ENCODE measurements at places on chromosomes 12 and 14.

- DNase-seq: no peak
These were observed 29.3 kb downstream of the YLPM1 start for GRCh38 chr14:74792249-74793039.

GRCh38 chr14:50531595-50532501 is 521 bp downstream of the MAP4K5 start:
- no peak for DNase-seq

DNA sequence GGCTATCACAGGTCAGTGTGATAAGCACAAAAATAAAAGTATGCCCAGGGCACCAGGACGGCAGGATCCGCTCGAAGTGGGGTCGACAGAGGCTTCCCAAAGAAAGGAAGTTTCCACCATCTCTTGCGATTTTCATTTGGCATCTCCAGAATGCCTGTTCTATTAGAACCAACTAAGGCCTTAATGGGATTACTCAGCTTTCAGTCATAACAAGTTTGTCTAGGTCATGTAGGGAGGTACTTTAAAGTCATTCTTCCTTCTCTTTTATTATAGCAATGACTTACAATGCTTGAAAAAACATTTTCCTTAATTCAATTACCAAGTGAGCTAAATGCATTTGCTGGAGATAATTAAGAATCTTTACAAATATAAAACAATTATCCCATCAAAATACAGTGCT is 83.6 kb upstream of the DIO3 start:
- no peak for DNase-seq

DNA sequence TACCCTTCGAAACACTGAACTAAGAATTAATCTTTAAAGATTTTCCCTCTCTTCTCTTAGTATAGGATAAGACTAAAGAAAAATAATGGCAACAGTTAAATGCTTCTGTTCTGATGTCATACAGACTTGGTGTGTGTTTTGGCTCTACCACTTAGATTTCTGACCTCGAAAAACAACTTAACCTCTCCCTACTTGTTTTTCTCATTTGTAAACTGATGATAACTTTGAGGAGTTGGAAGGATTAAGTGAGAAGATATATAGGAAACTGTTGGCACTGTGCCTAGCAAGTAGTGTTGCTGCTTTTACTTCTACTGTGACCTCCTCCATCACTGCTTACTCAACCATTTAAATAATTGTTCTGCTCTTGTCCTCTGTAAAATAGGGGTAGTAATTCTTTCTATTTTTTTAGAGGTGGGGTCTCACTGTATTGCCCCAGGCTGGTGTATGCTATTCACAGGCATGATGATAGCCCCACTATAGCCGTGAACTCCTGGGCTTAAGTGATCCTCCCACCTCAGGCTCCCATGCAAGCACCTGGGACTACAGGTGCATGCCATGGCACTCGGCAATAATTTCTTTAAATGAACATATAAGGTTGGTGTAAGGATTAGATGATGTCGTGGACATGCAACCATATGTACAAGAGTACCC is 22.4 kb downstream of the PALS1 start:
- DNase-seq: no peak

GRCh38 chr12:7067096-7067495 is 6.6 kb downstream of the C1S start:
- no peak for DNase-seq

GRCh38 chr14:74683406-74683805 is 29.5 kb downstream of the AREL1 start:
- DNase-seq: no peak

GRCh38 chr12:9951026-9951675 is 19.0 kb upstream of the CLEC2A start:
- no peak for DNase-seq

GRCh38 chr14:53358166-53358565 is 205.0 kb upstream of the DDHD1 start:
- no peak for DNase-seq

GRCh38 chr12:27787559-27787958 is 7.5 kb upstream of the MANSC4 start:
- no peak for DNase-seq

DNA sequence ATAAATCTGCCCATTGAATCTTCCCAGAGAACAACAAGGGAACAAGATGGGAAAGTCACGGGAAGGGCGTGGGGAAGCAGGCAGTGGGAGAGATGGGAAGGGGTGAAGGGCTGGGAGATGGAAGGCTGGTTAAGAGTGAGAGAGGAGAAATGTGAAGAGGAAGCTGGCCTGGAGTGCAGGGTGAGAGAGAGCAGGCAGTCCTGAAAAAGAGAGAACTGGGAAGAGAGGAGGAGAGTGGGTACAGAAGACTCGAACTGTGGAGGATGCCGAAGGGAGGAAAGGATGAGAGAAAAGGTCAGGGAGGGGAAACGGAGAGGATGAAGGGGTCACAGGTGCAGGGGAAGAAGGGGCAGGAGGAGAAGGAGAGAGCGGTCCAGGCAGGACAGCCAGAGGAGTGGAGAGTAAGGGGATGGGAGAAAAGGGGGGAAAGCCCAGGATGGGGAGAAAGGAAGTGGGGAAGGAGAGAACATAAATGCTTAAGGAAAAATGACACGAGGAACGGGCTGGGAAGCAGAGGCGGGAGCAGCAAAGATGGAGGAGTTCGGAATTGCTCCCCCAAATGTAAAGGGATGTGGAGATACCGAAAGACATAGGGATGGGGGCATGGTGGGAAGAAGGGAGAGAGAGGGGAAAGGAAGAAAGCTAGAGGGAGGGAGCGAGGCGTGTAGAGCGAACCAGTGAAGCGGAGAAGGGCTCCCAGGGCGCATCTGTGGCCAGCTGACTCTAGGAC is 1.2 kb downstream of the PIANP start:
- DNase-seq: no peak

- DNase-seq: peak; percentile 78
These were observed 107.0 kb downstream of the HELB start for GRCh38 chr12:66409195-66409871.

DNA sequence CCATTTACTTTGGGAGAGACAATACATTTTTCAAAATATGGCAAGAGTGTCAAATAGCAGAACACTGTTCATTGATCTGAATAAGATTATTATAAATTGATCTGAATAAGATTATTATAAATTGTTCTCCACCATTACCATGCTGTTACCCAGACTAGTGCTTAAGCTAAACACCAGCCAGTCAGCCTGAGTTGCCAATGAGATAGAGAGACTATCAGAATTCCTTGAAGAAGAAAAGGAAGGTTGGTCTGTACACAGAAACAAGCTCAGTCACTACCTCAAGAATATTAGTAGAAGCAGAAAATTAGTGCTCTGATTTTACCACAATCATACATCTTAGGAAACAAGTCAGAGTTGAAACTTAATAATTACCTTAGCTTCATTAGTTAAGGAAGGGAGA is 469.8 kb downstream of the FOXG1 start:
- no peak for DNase-seq

GRCh38 chr14:24952851-24953666 is 96.9 kb downstream of the STXBP6 start:
- DNase-seq: no peak

DNA sequence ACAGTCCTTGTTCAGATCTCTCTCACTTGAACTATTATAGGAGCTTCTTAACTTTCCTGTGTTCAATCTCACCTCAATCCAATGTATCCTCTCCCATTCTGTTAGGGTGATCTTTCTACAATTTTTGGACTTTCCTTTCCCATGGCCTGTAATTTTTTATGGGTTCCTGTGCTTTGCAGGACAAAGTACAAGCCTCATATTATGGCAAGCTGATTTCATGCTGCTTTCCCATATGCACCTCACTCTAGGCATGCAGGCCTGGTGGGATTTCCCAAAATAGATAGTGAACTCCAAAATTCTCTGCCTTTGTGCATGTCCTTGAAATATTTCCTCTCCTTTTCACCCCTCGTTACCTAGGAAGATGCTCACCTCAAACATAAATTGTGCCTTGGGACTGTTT is 499.4 kb downstream of the NAV3 start:
- no peak for DNase-seq

GRCh38 chr14:99191395-99192027 is 80.5 kb downstream of the BCL11B start:
- DNase-seq: peak; percentile 54

GRCh38 chr12:62808166-62808879 is 126.6 kb downstream of the PPM1H start:
- no peak for DNase-seq

GRCh38 chr12:86233126-86233525 is 23.1 kb downstream of the MGAT4C start:
- no peak for DNase-seq

DNA sequence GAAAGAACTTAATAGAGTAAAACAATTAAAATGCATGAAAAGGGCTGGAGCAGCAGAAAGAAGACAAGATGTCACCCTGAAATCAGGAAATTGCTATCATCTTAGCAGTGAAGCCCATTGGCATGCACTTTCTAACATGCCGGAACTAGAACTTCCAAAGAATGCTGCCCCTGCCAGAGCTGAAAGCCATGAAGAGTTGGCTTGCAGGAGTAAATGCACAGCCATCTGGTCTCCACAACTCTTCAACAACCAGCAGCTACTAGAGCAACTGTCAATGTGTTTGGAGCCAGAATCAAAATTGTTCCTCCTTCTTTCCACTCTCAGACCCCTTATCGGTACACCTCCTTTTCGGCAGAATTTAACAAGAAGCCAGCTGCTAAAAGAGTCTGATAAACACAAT is 414.1 kb downstream of the KCNH5 start:
- no peak for DNase-seq

GRCh38 chr12:120872487-120872886 is 31.7 kb downstream of the SPPL3 start:
- no peak for DNase-seq
